Common myeloid progenitor, CD34-positive (primary cell): ENCODE measurements at places on chromosomes 4 and X.

DNA sequence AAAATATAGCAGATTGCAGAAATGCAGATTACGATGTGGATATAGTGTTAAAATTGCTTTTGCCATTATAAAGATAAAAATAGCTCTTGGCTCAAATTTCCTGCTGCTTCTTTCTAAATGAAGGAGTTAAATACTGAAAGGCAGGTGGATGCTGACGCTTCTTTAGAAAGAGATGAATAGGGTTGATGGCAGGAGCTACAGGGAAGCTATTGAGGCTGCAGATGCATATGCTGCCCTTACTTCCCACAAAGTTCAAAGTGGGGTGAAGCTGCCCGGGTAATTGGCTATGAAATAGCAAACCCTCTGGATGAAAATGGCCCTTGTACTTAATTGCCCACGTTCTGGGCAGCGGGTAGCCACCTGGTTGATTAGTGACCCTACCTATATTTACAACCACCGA is 379.5 kb downstream of the ZIC3 start:
- DNase-seq: no peak

GRCh38 chr4:55753856-55754255 is 65.7 kb upstream of the EXOC1L start:
- DNase-seq: no peak

GRCh38 chr4:2795300-2795892 is 2.5 kb downstream of the SH3BP2 start:
- DNase-seq: no peak

DNA sequence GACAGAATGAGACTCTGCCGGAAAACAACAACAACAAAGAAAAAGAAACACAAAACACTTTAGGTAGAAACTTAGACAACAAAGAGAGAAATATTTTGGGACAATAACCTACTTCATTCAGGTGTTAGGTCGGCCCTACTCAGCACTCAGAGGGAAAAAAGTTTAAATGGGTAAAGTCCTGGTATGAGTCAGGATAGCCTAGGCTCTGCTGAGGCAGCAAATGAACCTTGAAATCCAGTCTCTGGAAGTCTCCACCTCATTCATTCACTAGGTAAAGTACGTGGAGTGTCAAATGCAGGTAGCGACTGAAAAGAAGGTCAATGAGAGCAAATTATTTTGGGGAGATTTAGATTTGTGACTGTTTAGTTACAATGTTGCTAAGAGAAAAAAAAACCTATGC is 127.4 kb downstream of the FHDC1 start:
- DNase-seq: no peak

DNA sequence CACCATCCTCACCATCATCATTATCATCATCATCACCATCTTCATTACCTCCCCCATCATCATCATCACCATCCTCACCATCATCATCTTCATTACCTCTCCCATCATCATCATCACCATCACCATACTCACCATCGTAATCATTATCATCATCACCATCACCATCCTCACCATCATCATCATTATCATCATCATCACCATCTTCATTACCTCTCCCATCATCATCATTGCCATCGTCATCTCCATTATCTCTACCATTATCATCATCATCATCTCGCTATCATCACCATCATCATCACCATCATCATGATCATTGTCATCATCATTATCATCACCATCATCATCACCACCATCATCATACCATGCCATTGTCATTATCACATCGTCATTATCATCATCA is 362.9 kb downstream of the DHRSX start:
- no peak for DNase-seq

- DNase-seq: peak; percentile 94
Measured at GRCh38 chrX:49878834-49879655, at the start of gene USP27X. TSS of gene USP27X (plus strand) at chrX:49879484. CDS start at chrX:49880308, 824 bp downstream.

DNA sequence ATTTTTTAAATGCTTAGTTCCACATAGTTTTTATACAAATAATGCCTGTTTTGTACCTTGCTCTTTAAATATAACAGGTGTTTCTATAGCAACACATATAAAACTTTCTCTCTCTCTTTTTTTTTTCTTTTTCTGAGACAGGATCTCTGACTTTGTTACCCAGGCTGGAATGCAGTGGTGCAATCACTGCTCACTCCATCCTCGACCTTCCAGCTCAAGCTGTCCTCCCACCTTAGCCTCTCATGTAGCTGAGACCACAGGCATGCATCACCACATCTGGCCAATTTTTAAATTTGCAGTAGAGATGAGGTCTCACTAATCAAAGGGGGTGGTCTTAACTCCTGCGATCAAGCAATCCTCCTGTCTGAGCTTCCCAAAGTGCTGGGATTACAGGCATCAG is 18.3 kb upstream of the SULT1E1 start:
- DNase-seq: no peak

- no peak for DNase-seq
Measured at GRCh38 chr4:25059791-25060190, 29.0 kb upstream of the LGI2 start.

GRCh38 chr4:23747281-23747735 is 142.5 kb downstream of the PPARGC1A start:
- no peak for DNase-seq

DNA sequence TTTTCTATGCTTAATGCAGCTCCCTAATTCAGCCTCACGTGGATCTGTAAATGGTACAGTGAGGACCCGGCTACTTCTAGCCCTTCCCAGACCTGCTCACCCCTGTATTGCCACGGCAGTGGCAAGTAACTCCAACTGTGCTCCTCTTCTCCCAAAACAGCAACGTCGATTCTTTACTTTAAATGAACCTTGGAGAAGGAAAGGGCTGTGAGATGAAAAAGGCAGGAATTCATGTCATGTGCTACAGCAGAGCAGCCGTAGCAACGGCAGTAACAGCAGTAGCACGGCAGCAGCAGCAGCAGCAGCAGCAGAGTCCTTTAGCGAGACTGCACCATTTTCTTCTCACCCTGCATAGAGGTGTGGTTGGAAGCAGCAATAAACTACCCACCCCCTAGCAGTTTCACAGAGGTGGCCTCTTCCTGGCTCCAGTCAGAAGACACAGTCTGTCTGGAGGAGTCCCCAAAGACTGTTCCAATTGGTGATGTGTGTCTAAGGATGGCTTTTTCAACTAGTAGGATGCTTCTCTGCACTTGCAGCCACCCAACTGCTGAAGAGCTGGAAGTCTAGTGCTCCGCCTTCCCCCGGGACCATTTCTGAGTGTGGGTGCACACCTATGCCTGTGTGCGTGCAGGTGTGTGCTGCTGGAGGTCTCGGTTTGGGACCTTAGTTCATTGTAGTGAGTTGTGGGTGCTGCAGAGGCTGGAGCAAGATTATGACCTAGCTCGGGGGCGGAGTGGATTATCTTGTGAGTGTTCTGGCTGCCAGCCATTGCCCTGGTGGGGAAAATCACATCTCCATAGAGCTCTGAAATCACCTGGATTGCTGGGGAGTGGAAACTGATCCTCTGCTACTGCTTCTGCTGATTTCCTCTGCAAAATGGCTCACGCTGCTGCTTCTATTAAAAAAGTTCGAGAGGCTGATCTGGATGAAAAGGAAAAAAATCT is 67.2 kb downstream of the ANK2 start:
- DNase-seq: no peak

GRCh38 chr4:107292979-107293378 is 256.9 kb upstream of the DKK2 start:
- DNase-seq: no peak

DNA sequence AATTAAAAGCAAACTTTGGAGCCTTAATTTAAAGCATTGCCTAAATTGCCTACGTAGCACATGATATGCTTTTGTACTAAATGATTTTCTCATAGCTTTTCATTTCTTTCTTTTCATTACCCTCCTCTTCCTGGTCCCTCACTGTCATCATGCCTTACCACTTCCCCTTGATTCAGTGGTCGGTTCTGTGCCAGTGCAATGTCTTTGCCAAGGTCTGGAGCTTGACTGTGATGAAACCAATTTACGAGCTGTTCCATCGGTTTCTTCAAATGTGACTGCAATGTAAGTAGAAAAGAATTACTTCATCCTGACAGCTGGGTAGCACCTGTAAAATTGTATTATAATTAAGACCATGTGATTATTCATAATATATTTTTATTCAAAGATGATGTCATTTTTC is 72.5 kb downstream of the C4orf46 start:
- peak; percentile 40 for DNase-seq

- DNase-seq: no peak
Measured at GRCh38 chr4:74335341-74336021, 27.2 kb downstream of the EPGN start.

DNA sequence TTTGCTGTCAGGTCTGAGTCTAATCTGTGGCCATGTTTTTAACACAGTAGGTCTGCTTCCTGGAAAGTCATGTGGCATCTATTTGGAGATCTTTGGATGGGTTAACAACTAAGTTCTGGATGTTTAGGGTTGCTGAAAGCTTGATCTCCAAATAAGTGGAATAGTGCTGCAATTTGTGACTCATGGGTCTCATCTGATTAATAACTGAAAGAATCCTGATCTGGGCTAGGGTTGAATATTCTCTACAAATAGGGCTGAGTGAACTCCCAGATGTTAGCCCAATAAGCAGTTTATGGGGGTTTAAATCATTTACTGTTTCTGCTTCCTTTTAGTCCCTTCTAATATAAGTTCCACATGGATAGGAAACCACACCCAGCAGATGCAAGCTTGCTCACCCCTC is 23.1 kb downstream of the CT47C1 start:
- no peak for DNase-seq

DNA sequence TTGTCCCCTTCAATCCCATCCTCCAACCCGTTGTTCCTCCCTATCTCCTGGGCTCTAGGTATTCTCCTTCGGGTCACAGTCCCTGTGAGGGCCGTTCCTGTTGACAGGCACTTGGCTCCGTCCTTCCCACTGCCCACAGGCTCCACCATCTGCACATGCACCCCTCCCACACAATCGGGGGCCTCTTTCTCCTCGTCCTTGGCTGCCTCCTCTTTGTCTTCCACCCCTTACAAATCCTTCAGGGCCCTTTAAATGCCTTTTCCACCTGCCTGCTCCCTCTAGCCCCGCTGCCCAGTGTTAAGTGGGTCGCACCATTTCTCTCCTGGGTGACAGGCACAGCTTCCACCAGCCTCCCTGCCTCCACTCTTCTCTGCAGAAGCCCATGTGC is 2.7 kb upstream of the AVPR2 start:
- DNase-seq: no peak

- DNase-seq: no peak
Measured at GRCh38 chr4:126221717-126222340, 907.1 kb downstream of the FAT4 start.

- DNase-seq: no peak
Measured at GRCh38 chrX:38183596-38183995, 37.1 kb downstream of the SRPX start.

- no peak for DNase-seq
Measured at GRCh38 chr4:155544547-155544946, 122.1 kb upstream of the GUCY1A1 start.

GRCh38 chrX:133923113-133923512 is 62.3 kb downstream of the GPC3 start:
- peak; percentile 54 for DNase-seq

- DNase-seq: peak; percentile 56
Measured at GRCh38 chr4:98939892-98940298, 11.0 kb upstream of the EIF4E start.

DNA sequence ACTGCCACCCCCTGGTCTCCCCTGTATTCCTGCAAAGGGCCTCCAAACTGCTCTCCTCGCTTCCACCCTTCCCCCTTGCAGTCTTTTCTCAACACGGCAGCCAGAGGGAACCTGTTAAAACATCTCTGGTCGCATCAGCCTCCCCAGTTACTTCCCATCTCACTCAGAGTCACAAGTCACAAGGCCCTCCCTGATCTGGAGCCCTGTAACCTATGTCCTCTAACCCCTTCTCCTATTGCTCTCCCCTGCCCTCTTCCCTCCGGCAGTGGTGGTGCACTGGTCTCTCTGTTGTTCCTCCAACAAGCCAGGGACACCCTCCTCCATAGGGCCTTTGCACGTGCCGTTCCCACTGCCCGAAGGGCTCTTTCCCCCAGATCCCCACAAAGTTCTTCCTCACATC is 73.2 kb downstream of the SH3KBP1 start:
- no peak for DNase-seq

GRCh38 chrX:143500751-143501150 is 16.5 kb downstream of the SPANXN3 start:
- no peak for DNase-seq

DNA sequence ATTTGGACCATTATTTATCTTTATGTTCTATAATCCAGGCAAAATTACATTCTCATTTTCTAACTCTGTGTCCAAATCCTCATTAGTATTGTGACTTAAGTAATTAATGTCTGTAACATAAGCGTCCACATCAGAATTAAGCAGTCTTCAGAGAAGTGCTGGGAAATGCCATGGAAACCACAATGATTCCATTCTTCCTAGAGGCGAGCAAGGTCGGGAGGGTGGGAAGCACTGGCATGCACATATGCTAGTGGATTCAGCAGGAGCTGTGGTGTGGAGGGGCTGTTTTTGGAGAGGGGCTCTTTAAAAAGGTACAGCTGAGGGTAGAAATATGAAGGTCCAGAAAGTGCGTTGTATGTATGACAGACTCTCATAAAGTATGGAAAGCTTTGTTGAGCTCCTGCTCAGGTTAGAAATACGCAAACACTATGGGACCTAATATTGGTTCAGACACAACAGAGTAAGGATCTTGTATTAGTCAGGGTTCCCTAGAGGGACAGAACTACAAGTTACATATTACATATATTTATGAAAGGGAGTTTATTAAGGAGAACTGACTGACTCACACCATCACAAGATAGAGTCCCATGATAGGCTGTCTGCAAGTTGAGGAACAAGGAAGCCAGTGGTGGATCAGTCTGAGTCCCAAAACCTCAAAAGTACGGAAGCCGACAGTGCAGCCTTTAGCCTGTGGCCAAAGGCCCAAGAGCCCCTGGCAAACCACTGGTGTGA is 61.5 kb downstream of the GLRA2 start:
- DNase-seq: no peak

GRCh38 chr4:132642016-132642817 is 506.9 kb upstream of the PCDH10 start:
- peak; percentile 40 for DNase-seq

DNA sequence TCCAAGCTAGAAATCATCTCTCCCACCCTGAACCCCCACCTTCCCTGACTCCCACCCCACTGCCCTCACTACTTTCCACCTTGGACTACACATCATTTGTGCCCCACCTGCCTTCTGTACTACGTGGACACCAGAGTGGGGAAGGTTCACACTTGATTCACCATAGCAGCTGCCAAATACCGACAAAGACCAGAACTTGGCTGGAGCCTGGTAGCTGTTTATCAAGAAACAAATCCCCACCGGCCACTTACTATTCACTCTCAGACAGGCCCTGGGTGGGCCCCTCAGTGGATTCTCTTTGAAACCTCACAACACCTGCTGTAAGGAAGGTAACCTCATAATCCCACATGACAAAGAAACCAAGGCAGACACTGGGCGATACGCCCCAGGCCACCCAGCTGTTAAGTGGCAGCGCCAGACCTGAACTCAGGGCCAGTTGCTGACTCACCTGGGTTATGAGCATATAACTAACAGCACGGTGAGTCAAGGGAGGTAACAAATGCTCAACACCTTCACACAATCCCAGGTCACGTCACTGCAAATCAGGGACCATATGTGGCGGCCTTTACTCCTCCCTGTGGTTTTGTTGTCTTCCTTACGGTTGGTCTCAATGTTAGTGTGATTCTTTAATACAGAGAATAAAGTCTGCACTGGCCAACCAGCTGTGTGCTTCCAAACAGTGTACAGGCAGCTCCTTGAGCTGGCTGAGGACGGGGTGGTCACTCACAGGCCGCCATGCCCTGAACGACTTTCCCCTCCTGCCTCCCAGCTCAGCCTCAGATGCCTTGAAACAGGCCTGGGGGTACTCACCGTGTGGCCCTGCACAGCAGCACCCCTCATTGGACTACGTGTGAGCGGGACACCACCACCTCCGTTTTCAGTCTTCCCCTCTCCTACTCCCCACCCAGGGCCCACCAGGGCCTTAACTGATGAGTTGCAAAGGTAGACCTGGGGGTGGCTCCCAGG is 7.5 kb downstream of the WDR1 start:
- DNase-seq: no peak
